ENCODE measurements at places on chromosomes 2 and 18.

GRCh38 chr2:190979906-190980629, 33.9 kb downstream of the STAT1 start:
- H3K36me3 ChIP-seq = peaks cover 76% of the 10 kb centered on the region
- peak; percentile 95 for DNase-seq
- no peaks in the 10 kb centered on the region for H3K27me3 ChIP-seq
- peaks cover 6% of the 10 kb centered on the region for H3K4me1 ChIP-seq
- no peak overlapping the region for H3K4me3 ChIP-seq
- H3K27ac ChIP-seq = peak overlapping the region; percentile 66

DNA sequence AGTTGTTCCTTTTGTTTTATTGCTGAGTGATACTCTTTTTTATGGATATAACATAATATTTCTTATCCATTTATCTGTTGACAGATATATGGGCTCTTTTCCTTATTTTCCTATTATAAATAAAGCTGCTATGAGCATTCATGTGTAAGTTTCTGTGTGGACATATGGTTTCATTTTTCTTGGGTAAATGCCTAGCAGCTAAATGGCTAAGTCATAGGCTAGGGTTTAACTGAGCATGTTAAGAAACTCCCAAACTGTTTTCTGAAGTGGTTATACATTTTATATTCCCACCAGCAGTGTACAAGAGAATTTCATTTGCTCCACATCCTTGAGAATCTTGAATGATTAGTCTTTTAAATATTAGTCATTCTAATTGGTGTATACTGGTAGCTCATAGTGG, 786.6 kb upstream of the CDH2 start:
- no peak for DNase-seq
- H3K4me3 ChIP-seq = no peak overlapping the region
- no peaks in the 10 kb centered on the region for H3K4me1 ChIP-seq
- no peaks in the 10 kb centered on the region for H3K36me3 ChIP-seq
- no peak overlapping the region for H3K27ac ChIP-seq

- H3K4me1 ChIP-seq = no peaks in the 10 kb centered on the region
- DNase-seq = no peak
- H3K27ac ChIP-seq = no peak overlapping the region
- no peaks in the 10 kb centered on the region for H3K27me3 ChIP-seq
- H3K36me3 ChIP-seq = no peaks in the 10 kb centered on the region
- H3K4me3 ChIP-seq = no peak overlapping the region
Observed at GRCh38 chr18:22826726-22827125, 106.4 kb upstream of the RBBP8 start.

- H3K36me3 ChIP-seq = no peaks in the 10 kb centered on the region
- no peak overlapping the region for H3K4me3 ChIP-seq
- H3K27me3 ChIP-seq = no peaks in the 10 kb centered on the region
Observed at GRCh38 chr18:4276953-4277585, 178.0 kb downstream of the DLGAP1 start.

DNA sequence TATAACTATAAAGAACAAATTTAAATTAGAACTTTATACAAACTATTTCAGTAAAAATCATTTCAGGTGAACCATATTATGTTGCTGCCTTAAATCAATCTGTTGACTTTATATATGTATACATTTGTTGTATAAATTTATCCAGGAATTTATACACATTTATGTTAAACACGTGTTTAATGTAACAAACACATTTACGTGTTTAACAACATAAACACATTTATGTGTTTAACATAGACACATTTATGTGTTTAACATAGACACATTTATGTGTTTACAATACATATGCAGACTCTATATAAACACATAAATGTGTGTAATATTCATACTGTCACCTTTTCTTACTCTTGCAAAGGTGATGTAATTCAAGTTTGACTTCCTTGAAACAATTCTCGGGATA, 75.4 kb upstream of the TWSG1 start:
- no peak overlapping the region for H3K4me3 ChIP-seq
- H3K36me3 ChIP-seq = peaks cover 25% of the 10 kb centered on the region
- H3K27me3 ChIP-seq = no peaks in the 10 kb centered on the region
- DNase-seq = no peak
